Astrocyte (in vitro differentiated cells and primary cell): ENCODE measurements at places on chromosomes 6 and 20. TPM values are rescaled to one million over a fixed set of nuclear protein-coding genes. Genes with fewer than 3 reads are reported as not detected.

Gene SMIM8
- total RNA-seq = 6.9 and 7.6 TPM in 2 replicates

Gene UNC5CL
- total RNA-seq = 0.27 and 0.29 TPM in 2 replicates

Gene LPIN3
- 18.0 and 19.6 TPM in 2 replicates for total RNA-seq

Gene GCNT2
- total RNA-seq = 13.0 and 14.8 TPM in 2 replicates

Gene HLA-DMB
- total RNA-seq = 0.11 and 0.24 TPM in 2 replicates

- DNase-seq = no peak
Measured at GRCh38 chr6:133410638-133411435, 169.7 kb downstream of the EYA4 start.

GRCh38 chr6:30152016-30152673 is 8.9 kb downstream of the TRIM10 start:
- DNase-seq = no peak

DNA sequence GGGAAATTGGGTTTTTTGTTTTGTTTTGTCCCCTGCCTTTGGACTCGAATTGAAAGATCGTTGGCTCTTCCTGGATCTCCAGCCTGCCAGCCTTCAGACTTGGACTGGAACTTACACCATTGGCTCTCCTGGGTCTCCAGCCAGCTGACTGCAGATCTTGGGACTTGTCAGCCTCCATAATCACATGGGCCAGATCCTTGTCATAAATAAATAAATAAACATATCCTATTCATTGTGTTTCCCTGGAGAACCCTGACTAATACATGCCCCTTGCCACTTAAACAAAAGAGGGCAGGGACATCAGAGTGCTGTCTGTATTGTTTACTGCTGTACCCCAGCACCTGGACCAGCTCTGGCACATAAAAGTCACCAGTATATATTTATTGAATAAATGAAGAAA is 101.5 kb downstream of the CAP2 start:
- DNase-seq = no peak

DNA sequence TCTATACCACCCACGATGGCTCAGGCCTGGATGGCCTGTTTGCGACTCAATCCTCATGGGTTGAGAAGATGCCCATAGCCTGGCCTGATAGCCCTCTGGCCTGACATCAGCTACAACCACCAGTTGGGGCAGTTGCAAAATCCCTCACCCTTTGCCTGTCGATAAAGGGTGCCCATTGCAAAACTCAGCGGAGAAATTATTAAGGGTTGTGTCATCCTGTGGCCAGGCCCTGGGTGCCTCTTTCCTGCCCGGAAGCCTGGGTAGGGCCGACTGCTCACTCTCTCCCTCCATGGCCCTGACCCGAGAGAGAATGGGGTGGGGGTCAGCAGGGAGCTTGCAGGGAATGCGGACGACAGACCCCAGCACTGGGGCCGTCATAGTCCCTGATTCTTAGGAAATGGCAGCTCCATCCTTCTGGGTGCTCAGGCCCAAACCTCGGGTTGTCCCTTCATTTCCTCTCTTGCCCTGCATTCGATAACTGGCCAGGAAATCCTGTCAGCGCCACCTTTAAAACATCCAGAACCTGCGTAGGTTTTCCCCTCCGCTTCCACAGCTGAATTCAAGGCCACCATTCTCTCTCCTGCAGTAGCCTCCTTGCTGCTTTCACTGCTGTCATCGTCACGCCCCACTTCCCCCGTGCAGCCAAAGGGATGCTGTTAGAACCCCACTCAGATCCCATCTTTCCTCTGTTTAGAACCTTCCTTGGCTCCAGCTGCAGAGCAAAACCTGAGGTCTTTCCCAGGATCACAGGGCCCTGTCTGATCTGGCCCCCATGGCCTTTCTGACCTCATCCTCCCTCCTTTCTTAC is 31.1 kb downstream of the CEBPB start:
- DNase-seq = peak; percentile 30

GRCh38 chr20:32796981-32797451 is 22.7 kb upstream of the MAPRE1 start:
- no peak for DNase-seq

DNA sequence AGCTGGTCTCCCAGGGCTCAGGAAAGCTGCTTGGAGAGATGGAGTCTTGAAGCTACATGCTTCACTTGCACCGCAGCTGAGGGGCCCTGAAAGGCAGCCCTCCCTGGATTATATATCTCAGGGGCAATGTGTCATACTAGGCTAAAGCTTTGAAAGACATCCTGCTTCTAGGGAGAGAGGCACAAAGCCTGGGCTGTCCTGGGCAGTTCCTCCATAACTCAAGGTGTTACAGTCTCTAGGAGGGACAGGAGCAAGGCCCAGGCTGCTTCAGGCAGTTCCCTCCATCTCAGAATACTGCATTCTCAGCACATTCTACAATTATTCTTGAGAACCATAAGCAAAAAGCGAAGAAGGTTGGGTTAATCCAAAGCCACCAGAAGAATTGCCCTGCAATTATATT is 22.0 kb upstream of the TXNDC5 start:
- DNase-seq = no peak

DNA sequence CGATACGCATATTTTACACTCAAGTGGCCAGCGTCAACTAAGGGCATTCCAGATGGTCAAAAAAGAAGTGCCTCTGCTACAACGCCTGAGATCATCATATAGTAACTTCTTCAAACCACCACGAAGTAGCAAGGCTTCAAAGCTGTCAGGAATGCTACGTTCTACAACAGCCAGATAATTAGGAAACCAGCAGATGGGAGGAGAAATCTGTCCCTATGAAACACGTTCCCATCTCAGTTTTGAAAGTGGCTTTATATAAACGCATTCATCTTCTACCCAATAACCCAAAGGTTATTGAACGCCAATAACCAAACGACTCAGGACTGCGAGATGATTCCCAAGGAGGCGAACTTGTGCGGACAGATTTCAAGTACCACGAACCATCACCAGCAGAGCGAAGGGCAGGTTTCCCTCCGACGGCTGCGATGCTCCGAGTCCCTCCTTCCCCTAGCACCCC is 1.2 kb downstream of the ABHD12 start:
- DNase-seq = peak; percentile 56

DNA sequence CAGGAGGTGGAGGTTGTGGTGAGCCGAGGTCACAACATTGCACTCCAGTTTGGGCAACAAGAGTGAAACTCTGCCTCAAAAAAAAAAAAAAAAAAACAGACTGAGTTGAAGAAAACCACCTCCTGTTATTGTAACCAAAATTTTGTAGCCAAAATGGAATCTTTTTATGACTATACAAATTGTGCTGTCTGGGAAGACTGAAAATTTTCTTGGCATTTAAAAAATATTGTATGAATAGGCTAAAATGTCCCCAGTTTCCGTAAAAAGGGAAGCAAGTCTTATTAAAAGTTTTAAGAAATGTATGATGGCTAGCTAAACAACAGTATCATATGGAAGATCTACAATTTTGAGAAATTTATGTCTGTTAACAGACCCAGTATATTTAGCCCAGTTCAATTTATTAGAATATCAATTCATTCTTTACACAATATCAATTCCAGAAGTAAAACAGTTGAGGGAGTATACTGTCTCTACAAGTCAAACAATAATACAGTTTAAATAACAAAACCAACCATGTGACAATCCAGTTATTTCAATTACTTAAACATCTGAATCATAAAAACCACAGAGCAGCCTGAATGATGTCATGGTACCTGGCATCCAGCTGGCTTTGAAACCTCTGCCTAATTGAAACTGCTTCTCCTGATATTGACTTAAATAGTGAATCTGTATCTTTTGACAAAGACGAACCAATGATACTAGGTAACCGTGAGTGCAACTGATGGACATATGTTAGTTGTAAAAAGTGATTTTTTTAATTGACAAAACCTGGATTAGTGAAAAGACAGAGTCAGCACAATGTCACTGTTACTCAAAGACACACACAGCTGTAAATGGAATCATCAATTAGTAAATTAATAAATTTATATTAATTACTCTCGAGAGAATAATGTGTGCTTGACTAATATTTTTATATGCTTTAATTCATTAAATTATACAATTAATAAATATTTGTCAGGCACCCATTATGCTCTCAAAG is 166.6 kb upstream of the MARCKS start:
- DNase-seq = peak; percentile 94

DNA sequence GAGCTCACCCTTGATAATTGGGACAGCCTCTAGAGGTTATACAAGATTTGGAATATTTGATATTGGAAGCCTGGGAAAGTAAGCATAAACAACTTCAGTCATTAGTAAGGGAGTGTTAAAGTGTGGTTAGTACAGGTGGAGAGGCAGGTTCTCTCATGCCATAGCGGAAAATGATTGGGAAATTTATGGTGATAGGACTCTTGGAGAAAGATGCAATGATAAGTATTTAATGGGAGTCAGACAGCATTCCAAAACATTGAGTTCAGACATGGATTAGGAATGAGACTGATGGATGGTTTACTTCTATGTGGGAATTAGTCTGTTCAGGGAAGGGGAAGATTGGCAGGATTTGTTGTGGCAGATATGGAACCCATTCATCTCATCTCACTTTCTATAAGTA is 152.7 kb downstream of the MCHR2 start:
- DNase-seq = no peak

DNA sequence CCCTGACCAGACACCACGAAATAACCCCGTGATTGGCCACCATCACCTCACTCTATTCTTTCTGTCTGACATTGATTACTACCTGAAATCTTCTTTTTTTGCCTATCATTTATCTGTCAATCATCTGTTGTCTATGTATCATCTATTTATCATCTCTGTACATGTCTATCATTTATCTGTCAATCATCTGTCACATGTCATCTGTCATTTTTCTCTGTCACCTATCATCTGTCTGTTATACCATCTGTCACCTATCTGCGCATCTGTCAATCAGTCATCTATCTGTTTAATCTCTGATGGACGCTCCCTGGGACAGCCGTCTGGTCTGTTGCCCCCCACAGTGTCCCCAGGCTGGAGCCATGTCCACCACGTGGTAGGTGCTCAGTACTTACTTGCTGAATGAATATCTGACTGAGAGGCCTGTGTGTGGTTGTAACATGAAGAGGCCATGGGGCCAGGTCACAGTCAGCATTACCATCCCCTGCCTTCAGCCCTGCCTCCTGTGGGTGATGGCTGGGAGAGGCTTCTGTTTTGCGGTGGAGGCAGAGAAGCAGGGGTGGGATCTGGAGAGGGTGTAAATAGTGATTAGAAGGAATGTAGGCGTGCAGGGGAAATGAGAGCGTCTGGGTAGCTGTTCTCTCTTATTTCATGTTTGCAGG is 302.7 kb downstream of the QKI start:
- no peak for DNase-seq

DNA sequence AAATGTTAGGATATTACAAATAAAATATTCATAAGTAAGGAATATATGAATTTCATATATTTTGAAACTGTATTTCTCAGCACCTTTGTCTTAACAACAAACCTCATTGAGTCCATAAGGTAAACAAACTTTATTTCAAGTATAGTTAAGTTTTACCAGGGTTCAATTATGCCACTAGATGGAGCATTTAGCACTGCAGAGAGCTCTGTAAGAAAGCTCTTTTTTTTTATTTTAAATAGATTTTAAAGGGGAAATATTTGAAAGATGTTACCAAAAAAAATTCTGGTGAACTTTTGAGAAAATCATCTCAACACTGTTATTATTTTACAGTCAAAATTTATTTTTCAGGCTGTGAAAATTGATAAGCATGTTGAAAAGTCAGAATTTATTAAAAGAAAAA is 955.2 kb upstream of the EYS start:
- peak; percentile 3 for DNase-seq

DNA sequence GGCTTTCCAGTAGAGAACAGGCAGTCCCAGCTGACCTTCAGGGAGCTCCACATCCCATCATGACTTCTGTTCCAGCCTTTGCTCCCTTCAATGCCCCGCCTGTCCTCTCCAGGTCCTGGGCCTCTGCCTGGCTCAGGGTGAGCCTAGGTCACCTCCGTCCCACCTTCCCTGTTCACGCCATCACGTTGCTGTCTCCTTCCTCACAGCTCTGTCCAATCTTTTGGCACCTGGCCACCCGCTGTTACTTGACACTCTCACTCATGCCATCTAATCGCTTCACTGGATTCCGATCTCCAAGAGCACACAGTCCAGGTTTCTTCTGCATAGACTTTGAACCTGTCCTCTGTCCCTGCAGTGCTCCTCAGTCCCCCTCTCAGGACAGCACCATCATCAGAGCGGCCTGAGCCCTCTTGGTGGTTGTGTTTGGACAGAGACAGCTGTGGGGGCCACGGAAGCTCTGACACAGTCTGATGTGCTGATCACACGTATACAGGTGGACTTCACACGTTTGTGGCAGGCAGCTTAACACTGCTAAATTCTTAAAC is 34.7 kb upstream of the TIAM2 start:
- no peak for DNase-seq

GRCh38 chr20:21613512-21613911 is 92.0 kb upstream of the PAX1 start:
- DNase-seq = no peak

- DNase-seq = no peak
Measured at GRCh38 chr6:47307362-47308197, 2.1 kb downstream of the TNFRSF21 start.

DNA sequence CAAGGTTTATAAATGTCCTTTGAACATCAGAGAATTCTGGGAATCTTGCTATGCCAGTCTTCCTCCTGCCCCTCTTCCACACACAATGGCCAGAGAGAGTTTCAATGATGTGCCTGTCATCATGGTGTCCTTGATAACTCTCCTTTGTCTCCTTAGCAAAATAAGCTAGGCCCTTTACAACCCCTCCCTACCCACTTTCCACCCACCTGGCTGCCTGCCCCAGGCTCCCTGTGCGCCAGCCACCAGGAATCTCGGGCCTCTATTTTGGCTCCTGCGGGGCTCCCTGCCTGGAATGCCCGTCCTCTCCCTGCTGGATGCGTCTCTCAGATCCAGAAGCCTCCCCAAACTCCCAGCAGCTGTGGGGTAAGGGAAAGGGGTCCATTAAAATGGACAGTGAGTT is 60.9 kb downstream of the NCR2 start:
- DNase-seq = no peak

DNA sequence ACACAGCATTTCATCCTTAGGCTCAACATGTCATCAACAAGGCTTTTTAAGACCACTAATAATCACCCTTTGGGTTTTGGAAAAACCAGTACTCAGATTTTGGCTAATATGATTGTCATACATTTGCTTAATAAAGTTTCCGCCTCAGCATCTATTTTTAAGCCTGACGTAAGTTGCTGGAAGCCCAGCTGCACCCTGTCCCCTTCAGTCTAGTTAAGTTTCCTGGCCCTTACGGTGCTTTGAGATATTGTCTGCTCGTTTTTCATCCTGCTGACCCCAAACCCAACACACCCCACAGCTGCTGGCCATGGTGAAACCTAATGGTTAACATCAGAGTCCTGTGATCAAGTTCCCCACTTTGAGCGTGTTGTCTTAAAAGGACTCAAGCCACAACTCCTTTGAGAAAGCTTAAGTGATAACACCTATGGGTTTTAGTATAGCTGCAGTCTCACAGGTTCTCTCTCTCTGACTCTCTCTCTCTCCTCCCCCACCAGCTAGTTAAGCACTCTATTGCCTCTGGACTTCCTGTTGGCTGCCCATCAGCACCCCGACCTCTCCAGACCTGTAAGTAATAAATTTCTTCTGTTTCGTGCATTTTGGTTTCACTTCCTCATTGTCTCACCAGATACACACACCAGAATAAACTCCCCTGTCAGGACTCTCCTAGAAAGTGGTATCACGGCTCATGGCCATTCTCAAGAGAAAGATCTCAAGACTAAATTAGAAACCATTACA is 802.0 kb downstream of the C6orf118 start:
- DNase-seq = no peak
